ENCODE measurements at places on chromosomes 3 and 15. TPM values are rescaled to one million over a fixed set of nuclear protein-coding genes. Genes with fewer than 3 reads are reported as not detected.

GRCh38 chr15:49154799-49155109, 645 bp downstream of the COPS2 start:
- H3K36me3 ChIP-seq = no peaks in the 10 kb centered on the region
- H3K27me3 ChIP-seq = no peaks in the 10 kb centered on the region
- H3K27ac ChIP-seq = peak overlapping the region; percentile 95
- no peaks in the 10 kb centered on the region for H3K4me1 ChIP-seq

DNA sequence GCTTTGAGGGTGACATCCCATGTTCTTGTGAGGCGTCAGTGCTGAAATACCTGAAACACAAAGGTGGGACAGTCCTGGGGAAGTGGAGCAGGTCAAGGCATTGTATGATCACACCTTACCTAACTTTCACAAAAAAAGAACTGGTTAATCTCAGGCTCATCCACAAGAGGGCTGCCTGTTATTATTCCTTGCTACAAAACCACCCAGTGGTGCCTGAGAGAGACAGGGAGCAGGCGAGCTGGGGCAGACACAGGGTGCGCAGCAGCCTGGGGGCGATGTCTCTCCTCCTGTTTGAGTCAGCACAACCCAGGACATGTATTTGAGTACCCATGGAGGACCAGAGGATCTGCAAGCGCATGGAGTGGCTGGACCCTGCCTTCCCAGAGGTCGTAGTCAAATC, 316.8 kb upstream of the ATP10A start:
- no peaks in the 10 kb centered on the region for H3K4me1 ChIP-seq
- H3K27ac ChIP-seq = no peak overlapping the region
- DNase-seq = no peak
- H3K36me3 ChIP-seq = no peaks in the 10 kb centered on the region
- H3K4me3 ChIP-seq = no peak overlapping the region
- no peaks in the 10 kb centered on the region for H3K27me3 ChIP-seq

DNA sequence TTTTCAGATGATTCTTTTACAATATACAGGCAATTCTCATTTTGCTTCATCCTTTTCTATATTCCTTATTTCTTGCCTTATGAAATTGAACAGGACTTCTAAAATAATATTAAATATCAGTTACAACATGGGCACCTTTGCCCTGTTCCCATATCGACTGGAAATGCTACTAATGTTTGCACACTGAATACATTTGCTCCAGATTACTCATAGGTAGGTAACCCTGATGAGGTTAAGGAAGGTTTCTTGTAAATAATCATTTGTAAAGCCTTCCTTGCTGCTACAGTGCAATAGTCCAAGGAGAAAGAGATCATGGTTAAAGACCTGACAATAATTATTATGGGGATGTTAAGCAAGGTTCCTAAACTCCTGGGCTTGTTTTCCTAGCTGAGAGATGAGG, 175.5 kb downstream of the ADAMTS17 start:
- DNase-seq = no peak
- H3K4me3 ChIP-seq = no peak overlapping the region
- no peaks in the 10 kb centered on the region for H3K4me1 ChIP-seq
- no peaks in the 10 kb centered on the region for H3K27me3 ChIP-seq
- no peaks in the 10 kb centered on the region for H3K36me3 ChIP-seq

DNA sequence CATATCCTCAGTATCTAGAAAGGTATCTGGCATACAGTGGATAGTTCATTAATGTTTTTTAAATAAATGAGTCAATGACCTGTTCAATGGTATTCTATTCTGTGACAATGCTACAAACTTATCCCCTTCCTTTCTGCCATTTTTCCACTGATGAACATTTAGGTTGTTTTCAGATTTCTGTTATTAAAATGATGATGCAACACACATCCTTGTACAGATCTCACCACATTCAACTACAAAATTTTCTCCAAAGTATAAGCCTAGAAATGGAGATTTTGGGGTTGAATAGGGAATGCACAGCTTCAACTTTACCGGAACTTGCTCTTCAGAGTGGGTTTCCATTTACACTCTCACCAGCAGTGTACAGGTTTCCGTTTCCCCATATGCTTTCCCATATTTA, 210.2 kb downstream of the ISL2 start:
- no peaks in the 10 kb centered on the region for H3K36me3 ChIP-seq
- no peaks in the 10 kb centered on the region for H3K4me1 ChIP-seq
- DNase-seq = no peak
- H3K27ac ChIP-seq = no peak overlapping the region
- no peak overlapping the region for H3K4me3 ChIP-seq

GRCh38 chr15:57827021-57827420, 120.5 kb downstream of the POLR2M start:
- no peaks in the 10 kb centered on the region for H3K36me3 ChIP-seq
- H3K4me1 ChIP-seq = no peaks in the 10 kb centered on the region
- H3K4me3 ChIP-seq = no peak overlapping the region
- H3K27me3 ChIP-seq = peaks cover 2% of the 10 kb centered on the region
- H3K27ac ChIP-seq = no peak overlapping the region
- DNase-seq = no peak

DNA sequence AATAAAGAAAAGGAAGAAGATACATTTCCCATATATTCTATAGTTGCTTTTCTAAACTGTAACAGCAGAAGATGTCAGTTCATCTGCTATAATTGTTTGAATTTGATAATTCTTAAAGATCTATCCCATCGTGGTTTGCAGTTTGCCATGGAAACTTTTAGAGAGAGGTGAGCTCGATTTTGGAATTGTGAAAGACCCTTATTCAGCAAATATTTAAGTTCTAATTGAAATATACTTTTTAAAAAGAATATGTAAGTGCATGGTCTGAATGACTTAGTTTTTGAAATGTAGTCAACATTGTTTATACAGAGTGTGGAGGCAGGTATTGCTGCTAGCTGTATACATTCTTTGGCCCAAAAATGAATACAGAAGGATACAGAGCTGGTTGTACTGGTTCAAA, 127.7 kb downstream of the PDE8A start:
- no peaks in the 10 kb centered on the region for H3K36me3 ChIP-seq
- H3K27ac ChIP-seq = no peak overlapping the region
- no peaks in the 10 kb centered on the region for H3K27me3 ChIP-seq
- H3K4me3 ChIP-seq = no peak overlapping the region
- DNase-seq = no peak

GRCh38 chr3:23193831-23194230, 9.3 kb upstream of the UBE2E2 start:
- no peak for DNase-seq
- no peak overlapping the region for H3K27ac ChIP-seq
- H3K4me1 ChIP-seq = no peaks in the 10 kb centered on the region
- H3K36me3 ChIP-seq = no peaks in the 10 kb centered on the region
- peaks cover 6% of the 10 kb centered on the region for H3K27me3 ChIP-seq

The SCG5 gene
- 46.2 TPM for total RNA-seq

The ZNF717 gene
- 18.2 TPM for total RNA-seq

The ARPP19 gene
- total RNA-seq = 63.4 TPM

The OR5K1 gene
- total RNA-seq = not detected

- H3K4me3 ChIP-seq = no peak overlapping the region
- no peaks in the 10 kb centered on the region for H3K4me1 ChIP-seq
- no peaks in the 10 kb centered on the region for H3K36me3 ChIP-seq
- no peaks in the 10 kb centered on the region for H3K27me3 ChIP-seq
- DNase-seq = no peak
Observed at GRCh38 chr15:95468820-95469219, 861.7 kb upstream of the NR2F2 start.

DNA sequence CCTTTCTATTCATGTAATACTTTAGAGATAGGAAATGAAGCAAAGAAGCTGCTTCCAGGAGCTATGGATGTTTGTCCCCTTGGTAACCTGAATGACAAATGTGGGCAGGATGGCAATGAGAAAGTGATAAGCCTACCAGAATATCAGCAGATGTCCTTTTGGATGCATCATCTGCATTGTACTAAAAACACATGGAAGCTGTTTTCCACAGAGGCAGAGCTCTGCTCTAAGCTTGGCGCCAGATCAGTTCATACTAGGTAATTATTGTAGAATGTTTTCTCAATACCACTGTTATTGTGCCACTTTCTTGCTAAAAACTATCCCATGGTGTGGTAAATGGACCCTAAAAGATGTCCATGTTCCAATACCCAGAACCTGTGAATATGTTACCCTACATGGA, 100.2 kb downstream of the DTWD1 start:
- DNase-seq = no peak
- no peak overlapping the region for H3K27ac ChIP-seq
- no peak overlapping the region for H3K4me3 ChIP-seq
- no peaks in the 10 kb centered on the region for H3K4me1 ChIP-seq

DNA sequence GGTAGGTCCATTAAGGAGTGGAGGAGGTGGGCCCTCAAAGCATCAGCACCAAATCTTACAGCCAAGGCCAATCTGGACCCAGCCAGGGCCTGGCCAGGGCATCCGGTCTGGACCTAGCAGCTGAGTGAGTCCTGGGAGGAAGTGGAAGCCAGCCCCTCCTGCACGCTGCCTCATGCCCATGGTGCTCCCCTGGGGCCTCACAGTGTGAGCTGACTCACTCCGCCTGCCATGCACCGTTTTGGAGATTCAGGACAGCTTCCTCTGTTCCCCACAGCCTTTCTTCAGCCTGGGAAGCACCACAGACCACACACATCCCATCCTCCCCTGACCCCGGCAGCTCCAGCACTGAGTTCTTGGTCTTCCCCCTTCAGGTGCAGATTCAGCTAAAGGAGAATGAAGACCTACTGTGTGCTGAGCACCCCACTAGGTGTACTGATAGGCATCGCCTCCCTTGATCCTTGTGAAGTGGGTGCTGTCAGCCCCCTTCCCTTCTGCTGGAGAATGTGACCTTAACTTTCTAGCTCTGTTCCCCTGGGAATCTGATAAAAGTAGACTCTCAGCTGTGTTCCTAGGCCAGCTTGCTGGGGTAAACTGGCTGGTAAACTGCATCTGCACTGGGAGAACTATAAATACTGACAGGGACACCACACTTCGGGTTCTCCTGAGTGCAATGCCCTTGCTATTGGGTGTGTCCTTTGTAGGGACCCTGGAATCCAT, 36.8 kb upstream of the SEC13 start:
- peak; percentile 88 for DNase-seq
- H3K27me3 ChIP-seq = peaks cover 2% of the 10 kb centered on the region
- H3K4me3 ChIP-seq = no peak overlapping the region
- peak overlapping the region; percentile 73 for H3K27ac ChIP-seq

The UBAP1L gene
- 0.99 TPM for total RNA-seq

The GABRA5 gene
- not detected for total RNA-seq

The C3orf22 gene
- total RNA-seq = not detected

DNA sequence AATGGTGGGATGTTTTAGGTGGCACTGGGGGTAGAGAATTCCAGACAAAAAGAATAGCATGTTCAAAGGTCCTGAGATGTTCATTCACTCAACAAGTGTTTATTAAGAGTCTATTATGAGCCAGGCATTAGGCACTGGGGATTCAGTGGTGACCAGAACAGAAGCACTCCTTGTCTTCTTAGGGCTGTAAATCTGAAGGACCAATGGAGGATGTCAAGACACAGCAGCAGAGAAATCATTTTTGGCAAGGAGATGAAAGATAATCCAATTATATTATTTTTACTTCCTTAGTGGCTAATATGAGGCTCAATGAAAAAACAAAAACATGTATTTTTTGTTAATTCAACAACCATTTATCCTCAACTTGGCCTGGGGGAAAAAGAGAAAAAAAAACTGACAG, 218.5 kb downstream of the SLC9A9 start:
- H3K27me3 ChIP-seq = no peaks in the 10 kb centered on the region
- no peak overlapping the region for H3K4me3 ChIP-seq
- H3K36me3 ChIP-seq = no peaks in the 10 kb centered on the region
- DNase-seq = no peak

The CD200R1 gene
- not detected for total RNA-seq

DNA sequence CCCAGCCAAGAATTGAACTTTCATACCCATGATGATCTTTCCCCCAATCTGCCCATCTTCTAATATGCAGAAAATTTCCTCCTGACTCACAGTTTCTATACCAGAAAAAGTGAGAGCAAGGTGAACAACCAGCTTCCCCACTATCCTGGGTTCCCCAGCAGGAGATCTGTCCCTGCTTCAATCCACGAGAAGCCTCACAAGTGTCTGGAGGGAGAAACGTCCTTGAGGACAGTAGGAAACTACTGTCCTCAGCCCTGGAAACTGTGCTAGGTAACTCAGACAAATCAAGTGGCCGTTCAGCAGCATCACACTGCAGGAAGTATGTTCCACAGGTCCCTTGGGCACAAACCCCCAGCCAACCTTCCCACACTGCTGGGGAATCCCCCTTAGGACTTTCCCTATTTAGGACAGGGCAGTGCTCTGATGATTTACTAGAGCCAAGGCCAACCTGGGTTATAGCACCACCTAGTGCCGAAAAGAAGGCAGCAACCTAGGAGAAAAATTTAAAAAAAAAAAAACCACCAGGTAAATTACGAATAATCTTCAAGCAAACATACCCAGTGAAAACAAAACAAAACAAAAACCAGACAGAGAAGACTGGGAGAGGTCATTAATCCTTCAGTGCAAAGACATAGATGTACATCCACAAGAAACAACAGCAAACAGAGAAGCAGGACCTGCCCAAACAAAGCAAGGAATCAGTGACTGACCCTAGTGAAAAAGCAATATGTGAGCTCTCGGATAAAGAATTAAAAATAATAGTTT, 36.0 kb downstream of the MORC1 start:
- no peaks in the 10 kb centered on the region for H3K4me1 ChIP-seq
- no peaks in the 10 kb centered on the region for H3K36me3 ChIP-seq
- H3K27me3 ChIP-seq = no peaks in the 10 kb centered on the region

DNA sequence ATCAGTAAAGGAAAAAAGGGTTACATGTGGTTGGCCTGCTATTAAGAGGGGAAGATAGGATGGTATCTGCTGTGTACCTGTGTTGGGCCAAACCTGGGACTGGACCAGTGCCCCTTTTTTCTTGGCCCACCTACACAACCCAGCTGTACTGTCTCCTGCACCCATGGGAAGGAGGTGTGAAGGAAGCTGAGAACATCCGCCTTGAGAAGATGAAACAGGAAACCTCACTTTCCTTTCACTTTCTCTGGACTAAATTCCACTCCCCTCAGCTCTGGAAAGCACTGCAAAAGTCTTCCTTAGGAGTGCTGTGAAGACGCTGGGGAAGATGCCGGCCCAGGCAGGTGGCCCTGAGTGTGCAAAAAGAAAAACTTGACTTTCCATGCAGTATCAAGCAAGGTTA, 37.6 kb downstream of the LRRN1 start:
- H3K36me3 ChIP-seq = no peaks in the 10 kb centered on the region
- DNase-seq = no peak
- no peak overlapping the region for H3K27ac ChIP-seq
- no peaks in the 10 kb centered on the region for H3K4me1 ChIP-seq
- no peak overlapping the region for H3K4me3 ChIP-seq
- H3K27me3 ChIP-seq = no peaks in the 10 kb centered on the region

GRCh38 chr3:141643391-141643790, 94.7 kb upstream of the RNF7 start:
- H3K36me3 ChIP-seq = no peaks in the 10 kb centered on the region
- H3K27ac ChIP-seq = no peak overlapping the region
- DNase-seq = no peak
- H3K4me1 ChIP-seq = no peaks in the 10 kb centered on the region
- H3K4me3 ChIP-seq = no peak overlapping the region

DNA sequence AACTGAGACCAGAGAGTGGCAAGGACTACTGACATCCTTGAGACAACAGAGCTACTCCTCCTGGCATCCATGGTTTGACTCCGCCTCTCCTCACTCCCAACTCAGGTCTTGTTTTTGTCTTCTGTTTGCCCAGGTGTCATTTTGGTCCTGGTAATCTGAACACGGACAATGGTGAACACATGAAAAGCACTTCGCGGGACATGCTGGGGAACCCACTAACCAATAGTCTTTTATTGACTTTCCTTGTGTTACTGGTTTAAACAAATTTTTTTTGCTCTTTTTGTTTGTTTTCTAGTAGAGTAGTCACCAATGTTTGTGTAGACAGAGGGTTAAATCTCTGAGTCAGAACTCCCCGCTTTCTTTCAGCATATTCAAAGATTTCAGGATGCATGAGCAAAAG, 38.4 kb downstream of the LARP6 start:
- no peak for DNase-seq
- H3K27ac ChIP-seq = no peak overlapping the region
- H3K36me3 ChIP-seq = no peaks in the 10 kb centered on the region
- peaks cover 5% of the 10 kb centered on the region for H3K4me1 ChIP-seq
- no peak overlapping the region for H3K4me3 ChIP-seq
- H3K27me3 ChIP-seq = no peaks in the 10 kb centered on the region

Data from fibroblast of lung (primary cell).